NCI-H1417 treated with DMSO at 0.1 percent for 48 hours (cell line): ENCODE measurements at places on chromosomes 3 and 15.

DNA sequence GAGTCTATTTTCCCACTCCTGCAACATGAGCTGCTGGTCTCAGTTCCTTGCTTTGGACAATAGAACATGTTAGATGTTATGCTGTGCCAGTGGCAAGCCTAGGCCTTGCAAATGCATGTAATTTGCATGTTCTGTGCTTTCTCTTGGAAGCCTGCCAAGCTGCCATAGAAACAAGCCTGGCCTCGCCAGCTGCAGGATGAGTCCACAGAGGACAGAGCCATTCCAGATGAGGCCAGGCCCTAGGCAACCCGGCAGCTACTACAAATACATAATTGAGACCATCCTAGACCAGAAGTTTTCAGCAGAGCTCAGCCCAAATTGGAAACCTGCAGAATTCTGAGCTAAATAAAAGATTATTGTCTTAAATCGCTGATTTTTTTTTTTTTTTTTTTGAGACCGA is 39.6 kb downstream of the TRIM69 start:
- peak; percentile 3 for DNase-seq

GRCh38 chr15:50773389-50773788 is 7.9 kb upstream of the SPPL2A start:
- no peak for DNase-seq

GRCh38 chr3:72102112-72102616 is 317.2 kb upstream of the PROK2 start:
- no peak for DNase-seq

- DNase-seq: no peak
Observed at GRCh38 chr3:126983653-126984390, 907 bp downstream of the PLXNA1 start.

DNA sequence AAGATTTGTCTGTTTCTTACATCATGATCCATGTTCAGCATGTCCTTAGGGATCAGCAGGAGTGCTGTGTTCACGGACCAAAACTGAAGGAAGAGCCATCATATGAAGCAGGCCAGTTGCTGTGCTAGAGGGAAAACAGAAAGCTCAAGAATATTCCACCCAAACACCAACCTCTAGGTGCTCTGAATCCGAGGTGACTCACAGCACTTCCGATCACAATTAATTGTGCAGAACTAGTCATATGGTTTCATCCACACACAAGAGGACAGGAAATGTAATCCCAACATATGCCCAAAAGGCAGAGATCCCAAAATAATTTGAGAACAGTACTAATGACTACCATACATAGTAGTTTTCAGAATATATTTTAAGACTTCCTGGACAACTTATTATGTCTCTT is 257.9 kb upstream of the KCNH8 start:
- no peak for DNase-seq

GRCh38 chr3:23580096-23580713 is 225.6 kb upstream of the UBE2E1 start:
- DNase-seq: no peak

DNA sequence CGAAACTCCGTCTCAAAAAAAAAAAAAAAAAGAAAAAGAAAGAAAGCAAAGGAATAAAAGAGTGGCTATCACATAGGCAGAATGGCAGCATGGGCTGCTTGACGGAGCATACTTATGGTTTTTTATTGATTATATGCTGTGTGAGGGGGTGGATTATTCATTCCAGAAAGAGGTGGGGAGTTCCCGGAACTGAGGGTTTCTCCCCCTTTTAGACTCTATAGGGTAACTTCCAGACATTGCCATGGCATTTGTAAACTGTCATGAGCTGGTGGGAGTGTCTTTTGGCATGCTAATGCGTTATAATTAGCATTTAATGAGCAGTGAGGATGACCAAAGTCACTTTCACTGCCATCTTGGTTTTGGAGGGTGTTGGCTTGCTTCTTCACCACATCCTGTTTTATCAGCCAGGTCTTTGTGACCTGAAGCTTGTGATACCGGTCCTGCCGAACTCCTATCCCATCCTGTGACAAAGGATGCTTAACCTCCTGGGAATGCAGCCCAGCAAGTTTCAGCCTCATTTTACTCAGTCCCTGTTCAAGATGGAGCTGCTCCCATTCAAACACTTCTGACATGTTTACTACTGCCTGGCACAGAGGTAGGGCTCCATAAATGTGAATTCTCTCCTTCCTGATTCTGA is 15.8 kb upstream of the ABHD17C start:
- DNase-seq: no peak

DNA sequence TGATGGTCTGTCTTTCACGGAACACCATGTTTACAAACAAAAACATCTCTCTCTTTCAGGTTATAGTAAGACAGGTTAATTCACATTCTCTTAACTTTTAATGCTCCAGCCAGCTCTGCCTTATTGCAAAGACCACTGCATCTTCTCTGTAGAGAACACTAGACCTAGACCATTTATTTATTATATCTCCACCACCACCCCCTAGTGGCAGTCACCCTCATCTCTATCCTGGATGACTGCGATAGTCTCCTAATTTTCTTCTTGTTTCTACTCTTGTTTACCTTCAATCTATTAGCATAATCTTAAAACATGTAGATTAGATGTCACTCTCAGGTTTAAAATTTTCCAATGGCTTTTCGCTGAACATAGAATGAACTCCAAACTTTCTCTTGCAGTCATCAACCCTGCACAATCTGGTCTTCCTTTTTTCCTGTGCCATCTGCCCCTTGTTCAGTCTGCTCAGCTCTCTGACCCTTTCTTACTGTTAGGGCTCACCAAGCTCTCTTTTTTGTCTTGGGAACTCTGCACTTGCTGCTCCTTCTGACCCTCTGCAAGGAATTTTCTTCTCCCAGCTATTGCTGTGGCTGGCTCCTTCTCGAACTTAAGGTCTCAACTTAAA is 155.6 kb downstream of the SQOR start:
- peak; percentile 36 for DNase-seq

GRCh38 chr3:70042641-70043040 is 43.1 kb downstream of the SAMMSON start:
- DNase-seq: no peak

DNA sequence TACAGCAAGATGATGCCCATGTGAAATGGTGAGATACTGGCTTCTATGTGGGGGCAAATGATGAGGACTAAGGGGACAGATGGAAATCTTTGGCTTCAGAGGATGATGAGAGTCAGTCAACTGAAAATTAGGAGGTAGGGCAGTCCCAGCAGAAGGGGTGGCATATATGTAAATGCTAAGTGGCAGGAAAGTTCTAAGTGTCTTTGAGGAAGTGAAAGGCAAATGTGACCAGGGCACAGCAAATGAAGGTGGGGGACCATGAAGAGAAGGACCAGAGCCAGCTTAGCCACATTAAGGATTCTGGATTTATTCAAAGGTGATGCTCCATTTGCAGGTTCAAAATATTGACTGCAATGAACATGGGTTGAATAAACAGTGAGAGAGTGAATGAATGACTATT is 29.2 kb upstream of the LIMD1 start:
- no peak for DNase-seq

DNA sequence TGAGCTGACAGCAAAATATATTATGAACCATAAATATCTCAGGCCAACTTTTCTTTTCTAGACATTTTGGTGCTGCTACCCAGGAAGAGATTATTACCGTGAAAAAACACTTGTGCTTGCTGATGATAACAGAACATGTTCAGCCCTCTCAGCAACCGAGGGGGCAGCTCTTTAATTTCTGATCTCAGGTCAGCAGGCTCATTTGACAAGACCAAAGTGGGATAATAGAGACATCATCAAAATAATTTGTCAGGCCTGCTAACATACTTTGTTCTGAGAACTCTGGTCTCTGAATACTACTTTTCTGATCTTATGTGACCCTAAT is 645.9 kb upstream of the KCNMB2 start:
- DNase-seq: no peak

DNA sequence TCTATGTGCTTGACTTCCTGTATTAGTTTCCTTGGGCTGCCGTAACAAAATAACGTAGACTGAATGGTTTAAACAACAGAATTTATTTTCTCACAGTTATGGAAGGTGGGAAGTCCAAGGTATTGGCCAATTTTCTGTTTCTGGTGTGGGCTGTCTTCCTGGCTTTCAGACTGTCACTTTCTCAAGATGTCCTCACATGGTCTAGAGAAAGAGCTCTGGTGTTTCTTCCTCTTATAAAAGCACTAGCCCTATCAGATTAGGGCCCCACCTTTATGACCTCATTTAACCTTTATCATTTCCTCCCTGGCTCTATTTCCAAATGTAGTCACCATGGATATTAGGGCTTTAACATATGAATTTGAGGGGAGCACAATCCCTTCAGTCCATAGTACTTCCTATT is 54.6 kb downstream of the SPRED1 start:
- no peak for DNase-seq

- no peak for DNase-seq
Observed at GRCh38 chr3:151895478-151896241, 22.2 kb downstream of the SUCNR1 start.

DNA sequence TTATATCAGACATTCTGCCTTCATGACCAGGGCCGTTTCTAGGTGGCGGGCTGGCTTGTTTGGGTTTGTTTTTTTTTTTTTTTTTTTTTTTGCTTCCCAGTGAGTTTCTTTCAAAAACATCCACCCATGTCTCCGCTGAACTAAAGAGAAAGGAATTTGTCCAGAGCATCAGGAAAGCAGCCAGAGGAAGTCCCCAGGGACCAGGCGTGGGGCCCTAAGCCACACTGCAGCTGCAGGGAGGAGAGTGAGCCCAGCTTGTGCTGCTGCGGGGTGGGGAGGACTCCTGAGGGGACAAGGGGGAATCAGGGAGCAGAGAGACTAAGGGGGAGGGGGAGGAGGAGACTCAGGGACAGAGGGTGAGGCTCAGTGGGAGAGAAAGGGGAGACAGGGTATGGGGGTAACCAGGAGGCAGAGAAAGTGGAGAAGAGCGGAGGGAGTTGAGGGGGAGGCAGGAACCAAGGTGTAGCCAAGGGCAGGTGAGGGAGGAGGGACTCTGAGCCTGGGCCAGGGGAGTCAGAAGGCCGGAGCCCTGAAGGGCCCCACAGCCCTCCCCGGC is 49.5 kb downstream of the CYP11A1 start:
- DNase-seq: peak; percentile 53

DNA sequence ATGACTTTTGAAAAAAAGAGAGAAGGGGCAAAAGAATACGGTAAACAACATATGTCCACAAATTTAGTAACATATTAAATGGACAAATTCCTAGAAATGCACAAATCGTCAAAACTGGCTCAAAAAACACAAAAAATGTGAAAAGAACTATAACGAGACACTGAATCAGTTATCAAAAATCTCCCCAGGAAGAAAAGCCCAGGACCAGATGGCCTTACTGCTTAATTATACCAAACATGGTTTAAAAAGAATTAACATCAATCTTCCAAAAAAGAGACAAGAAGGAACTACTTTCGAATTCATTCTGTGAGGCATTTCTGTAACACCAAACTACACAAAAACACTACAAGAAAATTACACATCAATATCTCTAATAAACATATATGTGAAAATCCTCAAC is 117.4 kb downstream of the STAG1 start:
- no peak for DNase-seq

- no peak for DNase-seq
Observed at GRCh38 chr3:144557515-144557914, 585.9 kb downstream of the DIPK2A start.

DNA sequence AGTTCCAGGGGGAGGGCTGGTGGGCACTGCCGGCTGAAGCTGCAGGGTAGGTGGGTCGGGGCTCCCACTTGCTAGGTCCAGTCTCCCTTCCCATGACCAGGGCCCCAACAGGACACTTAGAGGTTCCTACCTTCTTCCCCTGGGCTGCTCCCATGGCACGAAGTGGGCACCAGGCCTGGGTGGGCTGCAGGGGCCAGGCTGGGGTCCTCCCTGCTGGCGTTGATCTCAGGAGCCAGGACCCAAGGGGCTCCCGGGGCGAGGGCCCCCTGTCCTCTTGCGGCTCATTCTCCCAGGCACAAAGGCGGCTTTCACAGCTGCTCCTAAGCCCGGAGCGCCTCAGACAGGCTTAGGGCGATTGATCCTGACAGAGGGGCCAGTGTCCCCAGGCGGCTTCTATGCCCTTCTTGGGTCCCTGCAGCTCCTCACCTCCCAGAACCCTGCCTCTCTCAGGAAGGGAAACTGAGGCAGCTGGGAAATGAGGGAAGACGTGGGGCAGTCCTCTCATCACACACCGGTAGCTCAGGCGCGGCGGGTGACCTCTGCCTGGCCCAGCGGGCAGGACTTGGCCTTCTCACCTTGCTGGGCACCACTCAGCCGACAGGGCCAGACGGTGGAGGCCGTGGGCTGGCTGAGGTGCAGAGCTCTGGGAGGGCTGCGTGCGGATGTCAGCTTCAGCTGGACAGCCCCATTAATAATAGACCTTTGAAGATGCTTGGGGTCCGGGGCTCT is 39.6 kb downstream of the FAM3D start:
- DNase-seq: no peak

- DNase-seq: no peak
Observed at GRCh38 chr3:109888026-109888425, 550.7 kb upstream of the DPPA4 start.

GRCh38 chr3:107739227-107739626 is 216.5 kb downstream of the BBX start:
- DNase-seq: no peak

DNA sequence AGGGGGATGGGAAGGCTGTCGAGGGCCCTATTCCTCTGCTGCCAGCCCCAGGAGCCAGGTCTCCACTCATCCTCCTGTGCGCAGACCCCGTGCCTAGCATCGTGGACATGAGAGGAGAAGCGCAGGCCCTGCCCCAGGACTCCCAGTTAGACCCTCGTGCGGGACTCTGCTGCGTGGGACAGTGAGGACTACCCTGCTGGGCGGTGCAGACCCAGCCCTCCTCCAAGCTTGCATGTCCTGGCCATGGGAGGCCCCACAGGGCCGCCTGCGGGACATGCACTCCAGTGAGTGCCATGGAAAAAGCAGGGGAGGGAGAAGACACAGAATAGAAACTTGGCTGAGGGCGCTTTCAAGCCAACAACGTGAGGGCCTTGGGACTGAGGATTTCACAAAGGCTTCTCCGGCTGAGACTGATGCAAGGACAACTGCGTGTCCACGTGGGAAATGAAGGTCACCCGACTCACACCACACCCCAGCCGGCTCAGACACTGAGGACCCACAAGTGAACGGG is 62.6 kb upstream of the IQSEC1 start:
- DNase-seq: no peak

GRCh38 chr3:150409512-150410310 is 1.6 kb downstream of the TSC22D2 start:
- DNase-seq: no peak

DNA sequence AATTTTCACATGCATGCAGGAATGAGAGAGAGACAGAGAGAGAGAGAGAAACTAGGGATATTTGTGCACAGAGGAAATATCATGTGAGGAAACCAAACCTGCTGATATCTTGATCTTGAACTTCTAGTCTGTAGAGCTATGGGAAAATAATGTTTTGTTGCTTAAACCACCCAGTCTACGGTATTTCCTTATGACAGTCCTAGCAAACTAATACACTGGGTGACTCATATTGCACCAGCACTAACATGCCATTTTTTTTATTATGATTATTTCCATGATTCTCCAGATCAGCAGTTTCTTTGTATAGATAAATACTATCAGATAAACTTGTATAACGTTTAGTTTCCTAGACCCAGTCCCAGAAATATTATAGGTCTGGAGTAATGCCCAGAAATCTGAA is 1259.0 kb downstream of the ZPLD1 start:
- no peak for DNase-seq
